Activated B cell treated with CpG ODN at 0.5 μM for 24 hours (primary cell): ENCODE measurements at places on chromosomes 5 and 9.

DNA sequence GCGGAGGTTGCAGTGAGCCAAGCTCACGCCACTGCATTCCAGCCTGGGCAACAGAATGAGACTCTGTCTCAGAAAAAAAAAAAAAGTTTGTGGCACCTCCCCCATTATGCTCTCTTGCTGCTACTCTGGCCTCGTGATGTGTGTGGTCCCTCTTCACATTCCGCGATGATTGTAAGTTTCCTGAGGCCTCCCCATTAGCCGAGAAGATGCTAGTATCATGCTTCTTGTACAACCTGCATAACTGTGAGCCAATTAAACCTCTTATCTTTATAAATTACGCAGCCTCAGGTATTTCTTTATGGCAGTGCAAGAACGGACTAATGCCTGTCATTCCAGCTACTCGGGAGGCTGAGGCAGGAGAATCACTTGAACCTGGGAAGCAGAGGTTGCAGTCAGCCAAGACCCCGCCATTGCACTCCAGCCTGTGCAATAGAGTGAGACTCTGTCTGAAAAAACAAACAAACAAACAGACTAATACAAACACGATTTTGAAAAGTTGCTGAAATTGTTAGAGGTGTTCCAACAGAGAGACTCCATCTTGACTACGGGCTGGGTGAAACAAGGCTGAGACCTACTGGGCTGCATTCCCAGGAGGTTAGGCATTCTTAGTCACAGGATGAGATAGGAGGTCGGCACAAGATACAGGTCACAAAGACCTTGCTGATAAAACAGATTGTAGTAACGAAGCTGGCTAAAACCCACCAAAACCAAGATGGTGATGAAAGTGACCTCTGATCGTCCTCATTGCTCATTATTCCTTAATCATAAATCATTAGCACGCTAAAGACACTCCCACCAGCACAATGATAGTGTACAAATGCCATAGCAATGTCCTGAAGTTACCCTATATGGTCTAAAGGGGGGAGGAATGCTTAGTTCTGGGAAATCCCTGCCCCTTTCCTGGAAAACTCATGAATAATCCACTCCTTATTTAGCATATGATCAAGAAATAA, 8.3 kb upstream of the AFF4 start:
- H3K4me3 ChIP-seq, result no peak overlapping the region
- H3K27me3 ChIP-seq, result no peaks in the 10 kb centered on the region
- no peak for DNase-seq
- no peaks in the 10 kb centered on the region for H3K36me3 ChIP-seq
- no peak overlapping the region for H3K27ac ChIP-seq

GRCh38 chr5:149817539-149818060, 87.5 kb downstream of the PPARGC1B start:
- H3K27me3 ChIP-seq, result no peaks in the 10 kb centered on the region
- H3K27ac ChIP-seq, result no peak overlapping the region
- H3K4me1 ChIP-seq, result no peaks in the 10 kb centered on the region
- H3K4me3 ChIP-seq, result no peak overlapping the region
- H3K36me3 ChIP-seq, result peaks cover 10% of the 10 kb centered on the region
- DNase-seq, result no peak

DNA sequence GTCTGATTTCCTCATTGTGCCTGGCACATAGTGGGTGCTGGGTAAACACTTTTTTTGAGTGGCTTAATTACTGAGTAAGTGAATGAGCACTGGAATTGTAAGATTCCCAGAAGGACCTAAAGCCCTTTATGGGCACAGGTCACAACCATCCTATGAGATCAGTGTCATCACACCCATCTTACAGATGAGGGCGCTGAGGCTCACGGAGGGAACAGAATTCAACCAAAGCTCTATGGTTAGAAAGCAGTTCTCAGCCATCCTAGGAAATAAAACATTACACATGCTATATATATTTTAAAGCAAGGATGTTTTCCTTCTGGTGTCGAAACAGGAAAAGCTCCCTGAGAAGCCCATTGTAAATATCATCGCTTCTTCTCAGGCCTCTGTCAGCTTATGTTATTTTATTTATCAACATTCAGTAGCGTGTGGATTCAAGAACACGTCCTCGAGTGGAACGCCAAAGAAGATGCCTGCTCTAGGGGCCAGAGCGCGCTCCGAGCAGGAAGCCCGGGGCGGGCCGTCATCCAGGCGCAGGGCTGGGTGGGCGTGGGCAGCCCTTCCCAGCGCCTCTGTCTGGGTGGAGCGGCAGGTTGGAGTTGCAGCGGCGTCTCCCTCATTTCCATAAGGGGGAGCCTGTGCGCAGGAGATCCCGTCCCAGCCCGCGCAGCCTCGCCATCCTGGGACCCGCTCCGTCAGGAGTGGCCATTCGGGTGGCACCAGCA, 155.8 kb upstream of the SMIM23 start:
- H3K36me3 ChIP-seq, result no peaks in the 10 kb centered on the region
- no peak overlapping the region for H3K27ac ChIP-seq
- no peak for DNase-seq
- peaks cover 14% of the 10 kb centered on the region for H3K27me3 ChIP-seq
- H3K4me3 ChIP-seq, result no peak overlapping the region
- H3K4me1 ChIP-seq, result peaks cover 12% of the 10 kb centered on the region

DNA sequence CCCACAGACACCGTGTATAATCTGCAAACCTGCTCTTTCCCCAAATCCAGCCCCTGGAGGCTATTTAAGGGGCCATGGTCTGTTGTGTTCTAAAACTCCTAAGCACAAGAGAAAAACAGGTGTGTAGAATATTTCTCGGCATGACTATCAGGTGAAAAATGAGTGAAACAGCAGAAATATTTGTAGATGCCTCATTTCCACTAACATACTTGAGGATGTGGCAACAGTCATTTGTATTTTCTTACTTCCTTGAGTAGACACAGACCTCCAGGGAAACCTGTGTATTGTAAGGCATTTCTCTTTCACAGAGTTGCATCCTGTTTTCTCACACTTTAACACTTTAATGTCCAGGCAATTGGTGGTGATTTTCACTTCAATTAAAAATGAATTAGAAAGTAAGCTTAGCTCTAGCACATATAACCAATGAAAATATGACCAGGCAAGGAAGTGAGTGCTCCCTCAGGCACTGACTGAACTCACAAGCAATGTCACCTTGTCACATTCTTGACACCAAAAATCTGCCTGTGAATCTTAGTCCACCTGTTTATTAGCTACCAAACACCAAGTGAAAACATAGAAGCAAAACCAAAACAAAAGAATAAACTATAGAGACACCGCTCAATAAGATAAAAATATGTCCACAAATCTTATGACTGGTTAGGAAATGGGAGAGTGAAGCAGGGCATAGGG, 64.4 kb downstream of the DIRAS2 start:
- H3K4me1 ChIP-seq, result no peaks in the 10 kb centered on the region
- peaks cover 7% of the 10 kb centered on the region for H3K27me3 ChIP-seq
- no peak overlapping the region for H3K27ac ChIP-seq
- no peak overlapping the region for H3K4me3 ChIP-seq

GRCh38 chr9:36443581-36443980, 43.5 kb upstream of the RNF38 start:
- H3K4me1 ChIP-seq, result peaks cover 15% of the 10 kb centered on the region
- H3K27ac ChIP-seq, result no peak overlapping the region
- no peak overlapping the region for H3K4me3 ChIP-seq
- H3K27me3 ChIP-seq, result no peaks in the 10 kb centered on the region
- peaks cover 7% of the 10 kb centered on the region for H3K36me3 ChIP-seq

DNA sequence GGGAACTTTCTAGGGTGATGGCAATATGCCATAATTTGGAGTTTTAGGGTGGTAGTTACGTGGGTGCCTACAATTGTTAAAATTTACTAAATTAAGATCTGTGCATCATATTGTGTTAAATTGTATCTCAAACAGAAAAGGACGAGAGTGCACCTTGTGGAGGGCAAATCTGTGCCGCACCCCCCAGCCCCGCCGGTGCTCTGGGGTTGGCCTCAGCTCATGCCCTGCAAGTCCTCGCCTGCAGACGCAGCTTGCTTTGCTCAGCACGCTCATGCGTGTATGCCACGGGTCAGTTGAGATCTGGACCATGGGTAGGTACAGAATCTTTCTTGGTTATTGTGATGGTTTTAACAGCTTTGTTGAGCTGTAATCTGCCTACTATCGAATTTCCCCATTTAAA, 33.7 kb upstream of the FCN1 start:
- H3K27me3 ChIP-seq, result no peaks in the 10 kb centered on the region
- no peak overlapping the region for H3K27ac ChIP-seq
- H3K4me1 ChIP-seq, result no peaks in the 10 kb centered on the region
- DNase-seq, result peak; percentile 3
- no peaks in the 10 kb centered on the region for H3K36me3 ChIP-seq
- H3K4me3 ChIP-seq, result no peak overlapping the region

DNA sequence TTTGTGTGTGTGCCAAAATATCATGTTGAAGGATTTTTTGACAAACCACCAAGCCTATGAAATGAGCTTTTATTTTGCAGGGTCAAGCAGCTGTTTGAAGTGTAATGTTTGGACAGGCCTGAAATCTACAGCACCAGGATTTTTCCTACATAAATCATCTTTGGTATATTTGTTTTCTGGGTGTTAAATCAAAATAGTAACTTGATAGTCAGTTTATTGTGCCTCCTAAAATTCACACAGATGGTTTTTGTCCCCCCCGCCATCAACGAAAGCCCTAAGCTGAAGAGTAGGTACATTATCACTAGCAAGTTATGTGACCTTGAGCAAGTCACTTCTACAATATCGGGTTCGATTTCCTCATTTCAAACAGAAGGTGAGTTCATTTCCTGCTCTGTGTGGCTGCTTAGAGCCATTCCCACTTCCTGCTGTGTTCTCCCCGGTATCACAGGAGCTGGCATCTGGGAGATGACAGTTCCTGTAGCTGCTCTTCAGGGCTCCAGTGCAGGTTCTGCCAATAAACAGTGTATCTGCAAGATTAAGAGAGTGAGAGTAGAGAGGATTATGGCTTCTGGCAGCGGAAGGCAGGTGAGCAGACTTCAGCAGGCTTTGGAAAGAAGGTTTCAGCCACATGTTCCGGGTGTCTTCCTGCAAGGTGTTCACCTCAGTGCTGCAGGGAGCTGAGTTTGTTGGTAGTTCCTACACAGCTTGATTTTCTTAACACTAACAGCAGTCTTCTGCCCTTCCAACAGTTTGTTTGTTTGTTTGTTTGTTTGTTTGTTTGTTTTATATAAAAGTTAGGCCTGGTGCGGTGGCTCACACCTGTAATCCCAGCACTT, 48.4 kb upstream of the GNE start:
- H3K27ac ChIP-seq, result no peak overlapping the region
- no peak for DNase-seq
- H3K36me3 ChIP-seq, result no peaks in the 10 kb centered on the region

- peaks cover 12% of the 10 kb centered on the region for H3K36me3 ChIP-seq
- H3K4me1 ChIP-seq, result peaks cover 7% of the 10 kb centered on the region
- no peak overlapping the region for H3K4me3 ChIP-seq
- H3K27ac ChIP-seq, result no peak overlapping the region
- no peaks in the 10 kb centered on the region for H3K27me3 ChIP-seq
- no peak for DNase-seq
These were observed 167.7 kb upstream of the LHFPL2 start for GRCh38 chr5:78816143-78816765.

DNA sequence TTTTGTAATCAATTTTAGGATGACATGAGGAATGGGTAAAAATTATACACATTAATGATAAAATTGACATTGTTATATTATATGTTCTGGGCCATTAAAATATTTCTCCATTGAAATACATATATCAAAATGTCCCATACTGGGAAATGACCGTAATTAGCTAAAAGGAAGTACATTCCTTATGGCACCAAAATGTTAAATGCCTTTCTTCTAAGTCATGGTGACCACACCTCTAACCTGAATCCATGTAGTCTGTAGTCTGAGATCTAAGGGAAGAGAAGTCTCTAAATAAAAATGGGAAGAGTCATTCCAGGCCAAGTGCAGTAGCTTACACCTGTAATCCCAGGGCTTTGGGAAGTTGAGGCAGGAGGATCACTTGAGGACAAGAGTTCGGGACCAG, 10.0 kb upstream of the GDA start:
- H3K27ac ChIP-seq, result no peak overlapping the region
- DNase-seq, result no peak
- no peaks in the 10 kb centered on the region for H3K4me1 ChIP-seq
- no peaks in the 10 kb centered on the region for H3K36me3 ChIP-seq
- no peak overlapping the region for H3K4me3 ChIP-seq

- H3K4me1 ChIP-seq, result no peaks in the 10 kb centered on the region
- no peak overlapping the region for H3K4me3 ChIP-seq
- no peaks in the 10 kb centered on the region for H3K27me3 ChIP-seq
These were observed 157.0 kb upstream of the TRPC7 start for GRCh38 chr5:136522217-136522956.
